ENCODE measurements at places on chromosomes 13 and 19. TPM values are rescaled to one million over a fixed set of nuclear protein-coding genes. Genes with fewer than 3 reads are reported as not detected.

DNA sequence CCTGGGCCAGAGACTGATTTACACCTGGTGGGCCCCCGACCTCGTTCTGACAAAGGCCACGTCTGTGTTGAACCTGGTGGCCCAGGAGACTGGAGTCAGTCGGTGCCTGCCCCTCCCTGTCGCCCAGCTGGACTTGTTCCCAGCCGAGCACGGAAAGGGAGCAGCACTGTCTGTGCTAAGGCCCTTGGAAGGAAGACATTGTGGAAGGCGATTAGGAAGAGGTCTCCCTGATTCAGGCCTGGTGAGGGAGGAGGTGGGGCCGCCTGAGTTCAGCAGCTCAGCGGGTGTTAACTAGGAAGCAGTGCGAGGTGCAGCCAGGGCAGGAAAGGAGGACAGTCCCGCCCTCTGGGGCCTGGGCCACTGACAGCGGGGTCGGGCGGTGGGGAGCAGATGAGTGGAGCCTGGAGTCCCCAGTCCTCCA lies 64.7 kb downstream of the GPR12 start:
- no peak for DNase-seq

DNA sequence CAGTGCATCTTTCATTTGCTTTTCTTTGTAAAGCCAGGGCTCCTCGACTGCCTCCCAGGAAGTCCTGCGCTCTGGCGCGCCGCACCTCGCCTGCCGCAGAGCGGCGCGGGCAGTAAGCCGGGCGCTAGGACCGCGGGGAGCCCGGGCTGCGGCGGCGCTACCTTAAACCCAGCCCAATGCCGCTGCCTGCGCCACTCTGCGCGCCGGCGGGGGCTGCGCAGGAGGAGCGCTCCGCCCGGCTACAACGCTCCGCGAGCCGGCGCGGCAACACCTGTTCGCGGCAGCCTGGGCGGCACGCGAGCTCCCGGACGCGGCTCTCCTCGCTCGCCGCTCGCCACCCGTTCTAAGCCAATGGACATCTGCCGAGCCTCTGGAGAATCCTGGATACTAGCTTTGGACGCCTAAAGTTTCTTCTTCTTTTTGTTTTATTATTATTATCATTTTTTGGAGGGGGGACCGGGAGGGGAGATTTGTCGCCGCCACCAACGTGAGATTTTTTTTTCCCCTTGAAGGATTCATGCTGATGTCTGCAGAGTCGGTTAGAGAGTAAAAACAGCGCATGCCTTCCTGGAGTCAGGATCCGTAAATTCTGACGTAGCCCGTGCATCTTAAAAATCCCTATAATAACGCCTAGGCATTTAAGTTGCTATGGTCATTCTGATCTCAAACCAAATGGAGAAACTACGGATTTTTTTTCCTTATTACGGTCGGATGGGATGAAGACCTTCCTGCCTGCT lies at the start of gene FGF9:
FGF9 (plus strand) TSS at position 191 of the 737 bp plus-strand sequence. CDS start 840 bp downstream, outside the sequence.
- DNase-seq = peak; percentile 70

The ODAD3 gene
- 1.4 TPM for polyA plus RNA-seq

DNA sequence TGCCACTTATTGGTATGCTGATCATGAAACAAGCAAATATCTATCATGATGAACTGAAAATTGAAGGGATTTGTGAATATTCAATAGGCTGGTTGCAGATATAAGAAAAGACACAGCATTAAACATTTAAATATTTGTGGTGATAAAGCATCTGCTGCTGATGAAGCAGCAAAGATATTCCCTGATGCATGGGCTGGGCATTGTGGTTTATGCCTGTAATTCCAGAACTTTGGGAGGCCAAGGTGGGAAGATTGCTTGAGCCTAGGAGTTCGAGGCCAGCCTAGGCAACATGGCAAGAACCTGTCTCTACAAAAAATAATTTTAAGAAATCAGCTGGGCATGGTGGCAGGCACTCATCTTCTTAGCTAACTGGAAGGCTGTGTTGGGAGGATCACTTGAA lies 54.5 kb downstream of the GPR180 start:
- no peak for DNase-seq

GRCh38 chr19:4009990-4010807 lies 2.7 kb downstream of the PIAS4 start:
- no peak for DNase-seq

The ZNF296 gene
- polyA plus RNA-seq = 0.98 TPM

GRCh38 chr13:50574731-50575130 lies 268.8 kb downstream of the DLEU7 start:
- no peak for DNase-seq

GRCh38 chr19:10230173-10230860 lies 814 bp downstream of the S1PR2 start:
- peak; percentile 45 for DNase-seq

The S1PR4 gene
- polyA plus RNA-seq = 0.12 TPM

DNA sequence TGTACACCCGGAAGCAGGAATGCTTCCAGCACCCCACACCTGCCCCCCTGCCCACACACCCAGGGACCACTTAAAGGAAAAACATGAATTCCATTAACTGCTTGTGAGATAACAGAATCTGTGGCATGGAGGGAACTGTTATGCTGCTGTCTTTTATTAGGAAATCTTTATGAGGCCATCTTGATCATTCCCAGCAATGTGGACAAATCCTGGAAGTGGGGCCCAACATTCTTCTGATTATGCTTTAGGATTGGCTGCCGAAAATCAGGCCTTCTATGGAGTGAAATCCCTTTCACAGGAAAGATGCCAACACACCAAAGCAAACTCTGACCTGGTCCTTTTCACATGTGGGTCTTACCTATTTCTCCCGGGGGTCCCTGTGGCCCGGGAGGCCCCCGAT lies 114.5 kb downstream of the COL4A1 start:
- no peak for DNase-seq

- DNase-seq = no peak
Measured at GRCh38 chr13:27920677-27921420, 1.0 kb downstream of the PDX1 start.

The CACNG6 gene
- polyA plus RNA-seq = 0.71 TPM

The CGB5 gene
- polyA plus RNA-seq = not detected

The GPR12 gene
- not detected for polyA plus RNA-seq

GRCh38 chr13:47216176-47216822 lies 319.4 kb upstream of the HTR2A start:
- no peak for DNase-seq

The ZNF724 gene
- polyA plus RNA-seq = 8.4 TPM

GRCh38 chr13:38391341-38391740 lies 41.7 kb downstream of the UFM1 start:
- no peak for DNase-seq

The SBNO2 gene
- polyA plus RNA-seq = 15.1 TPM

The BRCA2 gene
- 17.6 TPM for polyA plus RNA-seq

The CRX gene
- 0.15 TPM for polyA plus RNA-seq

The SLC1A6 gene
- polyA plus RNA-seq = 0.48 TPM

GRCh38 chr19:2027361-2027760 lies 11.8 kb upstream of the BTBD2 start:
- no peak for DNase-seq

GRCh38 chr13:76316998-76317527 lies 569.1 kb downstream of the KCTD12 start:
- DNase-seq = no peak

- DNase-seq = no peak
Measured at GRCh38 chr13:26477681-26478080, 79.8 kb upstream of the WASF3 start.

The LILRA1 gene
- polyA plus RNA-seq = 0.32 TPM

DNA sequence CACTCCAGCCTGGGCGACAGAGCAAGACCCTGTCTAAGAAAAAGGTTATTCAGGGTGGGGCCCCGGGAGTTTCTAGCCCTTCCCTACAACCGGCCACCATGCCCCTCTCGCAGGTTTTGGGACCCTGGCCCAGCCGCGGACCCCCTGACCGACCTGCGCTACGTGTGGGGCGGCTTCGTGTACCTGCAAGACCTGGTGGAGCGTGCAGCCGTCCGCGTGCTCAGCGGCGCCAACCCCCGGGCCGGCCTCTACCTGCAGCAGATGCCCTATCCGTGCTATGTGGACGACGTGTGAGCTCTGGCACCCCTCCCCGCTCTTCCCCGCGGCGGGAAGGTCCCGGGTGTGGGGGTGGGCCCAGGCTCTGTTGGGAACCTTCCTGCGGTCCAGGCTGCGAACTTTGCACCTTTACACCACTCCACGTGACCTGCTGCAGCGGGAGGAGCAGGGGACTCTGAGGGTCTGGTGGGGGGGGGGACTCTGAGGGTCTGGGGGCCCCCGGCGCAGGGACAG lies 6.3 kb downstream of the ABCA7 start:
- no peak for DNase-seq

DNA sequence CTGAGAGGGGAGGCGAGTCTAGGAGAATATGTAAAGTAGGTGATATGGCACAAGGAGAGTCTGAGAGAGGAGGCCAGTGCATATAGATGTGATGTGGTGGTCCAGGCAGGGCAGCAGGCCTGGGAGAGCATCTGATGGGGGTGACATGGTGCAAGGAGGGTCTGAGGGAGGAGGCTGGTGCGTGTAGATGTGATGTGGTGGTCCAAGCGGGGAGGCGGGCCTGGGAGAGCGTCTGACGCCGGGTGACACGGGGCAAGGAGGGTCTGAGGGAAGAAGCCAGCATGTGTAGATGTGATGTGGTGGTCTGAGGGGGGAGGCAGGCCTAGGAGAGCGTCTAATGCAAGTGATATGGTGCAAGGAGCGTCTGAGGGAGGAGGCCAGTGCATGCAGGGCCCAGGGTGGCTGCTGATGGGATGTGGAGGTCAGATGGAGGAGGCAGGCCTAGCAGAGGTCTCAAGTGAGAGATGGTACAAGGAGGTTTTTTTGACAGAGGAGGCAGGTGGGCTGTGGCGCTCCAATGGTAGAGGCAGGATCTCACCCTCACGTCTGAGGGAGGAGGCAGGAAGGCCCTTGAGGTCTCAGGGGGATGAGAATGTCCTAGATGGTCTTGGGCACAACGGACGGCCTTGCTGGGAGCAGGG lies 16.2 kb downstream of the NFIC start:
- DNase-seq = no peak

- DNase-seq = no peak
Measured at GRCh38 chr19:4032436-4032835, 24.9 kb downstream of the PIAS4 start.

The CASP14 gene
- polyA plus RNA-seq = 0.05 TPM

The CAMSAP3 gene
- 18.9 TPM for polyA plus RNA-seq

The PBX4 gene
- 6.1 TPM for polyA plus RNA-seq

DNA sequence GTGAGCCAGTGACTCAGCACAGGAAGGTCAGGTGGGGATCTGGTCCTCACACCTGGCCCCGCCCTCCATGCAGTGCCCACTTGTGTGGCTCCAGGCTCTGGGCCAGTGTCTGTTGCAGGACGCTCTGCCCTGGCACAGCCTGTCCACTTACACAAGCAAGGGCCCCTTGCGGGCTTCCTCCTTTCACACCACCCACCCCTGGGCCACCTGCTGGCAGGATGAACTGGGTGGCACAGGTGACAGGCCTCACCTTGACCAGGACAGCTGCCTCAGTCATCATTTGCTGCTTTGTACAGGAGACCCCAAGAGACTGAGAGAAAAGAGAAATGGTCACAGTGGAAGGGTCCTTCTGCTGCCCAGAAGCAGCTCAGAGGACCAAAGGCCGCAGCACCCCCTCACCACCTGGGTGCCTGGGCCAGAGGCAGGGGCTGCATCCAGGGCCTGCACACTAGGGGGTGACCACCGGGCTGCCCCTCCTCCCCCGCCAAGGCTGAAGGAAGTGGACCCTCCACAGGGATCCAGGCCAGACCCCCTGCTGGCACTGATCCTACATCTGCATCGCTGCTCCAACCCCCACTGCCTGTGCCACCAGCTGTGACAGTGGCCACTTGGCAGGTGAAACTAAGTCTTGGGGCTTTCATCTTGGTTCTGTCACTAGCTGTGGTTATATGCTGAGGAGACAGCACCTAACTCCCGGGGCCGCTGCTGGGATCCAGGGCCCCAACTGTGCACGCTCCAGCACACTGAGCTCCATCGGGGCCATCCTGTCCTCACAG lies 110.3 kb downstream of the TUBA3C start:
- no peak for DNase-seq

GRCh38 chr19:4684312-4685095 lies 14.4 kb upstream of the MYDGF start:
- DNase-seq = no peak

GRCh38 chr13:48574041-48574796 lies 41.3 kb upstream of the RCBTB2 start:
- no peak for DNase-seq

The SIGLECL1 gene
- polyA plus RNA-seq = not detected

- DNase-seq = no peak
Measured at GRCh38 chr19:2700660-2701360, 1.7 kb downstream of the GNG7 start.

DNA sequence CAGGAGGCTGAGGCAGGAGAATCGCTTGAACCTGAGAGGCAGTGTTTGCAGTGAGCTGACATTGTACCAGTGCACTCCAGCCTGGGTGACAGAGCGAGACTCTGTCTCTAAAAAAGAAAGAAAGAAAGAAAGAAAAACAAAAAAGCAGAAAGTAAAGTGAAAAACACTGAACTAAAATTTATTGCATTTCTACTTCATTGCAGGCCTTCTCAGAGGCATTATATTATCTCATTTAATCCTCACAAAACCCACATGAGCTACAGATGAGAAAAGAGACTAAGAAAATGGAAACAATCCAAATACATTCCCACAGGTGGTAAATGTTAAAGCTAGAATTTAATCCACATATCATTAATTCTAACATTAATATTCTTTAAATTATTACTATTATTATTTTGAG lies 147.2 kb upstream of the FREM2 start:
- DNase-seq = no peak

The MBD3L2 gene
- polyA plus RNA-seq = not detected

DNA sequence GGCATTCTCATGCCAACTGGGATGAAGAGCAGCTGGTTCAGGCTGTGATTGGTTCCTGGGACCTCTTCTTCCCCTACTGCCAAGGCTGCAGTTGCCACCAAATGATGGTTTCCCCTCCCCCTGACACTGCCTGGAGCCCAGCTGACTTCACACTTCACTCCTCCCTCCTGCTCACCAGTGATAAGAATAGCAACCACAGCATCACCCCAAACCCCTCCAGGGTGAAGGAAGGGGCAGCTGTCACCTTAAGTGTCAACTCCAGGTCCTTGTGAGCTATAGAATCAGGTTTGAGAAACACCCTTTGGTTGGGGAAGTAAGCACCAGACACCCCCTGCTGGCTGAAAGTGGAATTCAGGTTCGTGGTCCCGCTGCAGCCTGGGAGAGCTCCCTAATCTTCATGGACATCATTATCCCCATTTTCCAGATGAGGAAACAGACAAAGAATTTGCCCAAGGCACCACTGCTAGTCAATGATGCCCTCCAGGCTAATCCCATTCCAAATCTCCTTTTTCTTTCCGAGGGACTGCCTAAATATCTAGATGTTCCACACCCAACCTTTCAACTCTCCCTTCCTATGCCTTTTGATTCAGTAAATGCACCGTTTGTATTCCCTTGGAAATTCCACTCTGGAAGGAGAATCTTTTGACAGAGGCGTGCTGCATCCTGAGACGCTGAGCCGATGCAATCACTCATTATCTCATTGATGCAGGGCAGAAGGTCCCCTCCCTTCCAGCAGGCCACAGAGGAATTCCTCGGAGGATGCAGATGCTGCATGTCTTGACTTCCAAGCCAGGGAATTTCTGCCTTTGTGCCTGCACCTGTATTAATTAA lies 50.6 kb upstream of the UQCRFS1 start:
- peak; percentile 30 for DNase-seq

The SIGLEC7 gene
- polyA plus RNA-seq = not detected

GRCh38 chr13:46320821-46321220 lies 66.2 kb downstream of the RUBCNL start:
- DNase-seq = no peak

- DNase-seq = no peak
Measured at GRCh38 chr13:90613076-90613795, 734.3 kb upstream of the MIR17HG start.

- peak; percentile 79 for DNase-seq
Measured at GRCh38 chr13:42969565-42970172, 22.4 kb downstream of the EPSTI1 start.

The LGALS7 gene
- polyA plus RNA-seq = 0.70 TPM

- DNase-seq = no peak
Measured at GRCh38 chr13:59957438-59957837, 206.3 kb downstream of the DIAPH3 start.
